ENCODE measurements at places on chromosomes 7 and 10.

- no peak for DNase-seq
Measured at GRCh38 chr10:79313320-79313719, 33.9 kb upstream of the PPIF start.

GRCh38 chr7:95436407-95436806 lies 1.6 kb upstream of the PON2 start:
- DNase-seq: no peak

- DNase-seq: no peak
Measured at GRCh38 chr10:114262496-114262895, 23.4 kb downstream of the VWA2 start.

- DNase-seq: no peak
Measured at GRCh38 chr10:33602278-33602677, 267.8 kb upstream of the NRP1 start.

- no peak for DNase-seq
Measured at GRCh38 chr7:131602304-131602993, 46.0 kb upstream of the PODXL start.

DNA sequence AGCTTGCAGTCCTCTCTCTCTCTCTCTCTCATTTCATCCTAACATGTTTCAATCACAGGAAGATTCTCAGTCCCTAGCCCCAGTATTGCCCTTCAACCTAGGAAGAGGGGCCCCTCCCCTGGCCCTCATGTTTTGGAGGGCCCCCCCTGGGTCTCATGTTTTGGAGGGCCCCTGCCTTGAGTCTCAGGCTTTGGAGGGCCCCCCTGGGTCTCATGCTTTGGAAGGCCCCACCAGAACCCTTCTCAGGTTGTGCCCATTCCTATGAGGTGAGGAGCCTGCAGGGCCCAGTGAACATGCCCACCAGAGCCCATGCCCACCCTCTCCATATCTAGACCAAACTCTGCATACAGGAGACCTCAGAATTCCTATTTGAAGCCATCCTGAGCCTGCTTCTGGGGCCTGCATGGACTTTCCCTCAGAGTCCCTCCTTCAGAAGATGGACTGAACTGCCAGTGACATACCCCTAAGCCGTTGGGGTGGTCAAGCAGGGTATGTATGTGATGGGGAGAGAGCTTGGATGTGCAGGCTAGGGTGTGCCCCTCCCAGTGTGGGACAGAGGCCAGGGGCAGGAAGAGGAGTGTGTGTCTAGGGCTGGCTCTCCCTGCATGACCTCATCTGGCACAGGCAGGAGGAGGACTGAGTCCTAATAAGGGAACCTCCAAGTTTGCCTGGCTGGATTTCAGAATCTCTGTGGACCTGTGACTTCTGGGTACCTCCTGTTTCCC lies 8.1 kb upstream of the VDAC2 start:
- DNase-seq: no peak

DNA sequence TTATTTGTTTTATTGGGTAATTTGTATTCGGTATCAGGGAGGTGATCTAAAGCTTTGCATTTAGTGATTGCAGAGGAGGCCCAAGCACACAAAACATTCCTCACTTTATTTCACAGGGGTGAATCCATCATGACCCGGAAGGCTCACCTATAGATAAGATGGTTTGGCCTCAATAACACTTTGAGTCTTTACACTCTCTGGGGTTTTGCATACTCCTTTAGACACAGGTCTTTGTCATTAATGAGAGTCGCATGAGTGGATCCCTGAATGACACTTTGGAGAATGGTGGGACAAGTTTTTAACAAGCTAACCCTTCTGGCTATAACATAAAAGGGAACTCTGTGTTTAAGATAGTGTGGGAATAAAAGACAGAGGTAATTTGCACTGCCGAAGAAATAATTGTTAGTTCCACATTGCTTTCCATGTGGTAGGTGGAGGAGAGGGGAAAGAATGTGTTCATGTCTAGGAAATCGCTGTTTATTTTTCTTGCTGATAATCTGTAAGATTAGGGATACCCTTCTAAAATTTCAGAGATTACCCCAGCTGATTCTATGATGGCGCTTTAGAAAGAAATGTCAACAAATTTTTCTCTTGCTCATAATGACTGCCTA lies 455.8 kb downstream of the TFEC start:
- DNase-seq: no peak

- DNase-seq: no peak
Measured at GRCh38 chr7:149422914-149423301, 38.0 kb downstream of the ZNF777 start.

DNA sequence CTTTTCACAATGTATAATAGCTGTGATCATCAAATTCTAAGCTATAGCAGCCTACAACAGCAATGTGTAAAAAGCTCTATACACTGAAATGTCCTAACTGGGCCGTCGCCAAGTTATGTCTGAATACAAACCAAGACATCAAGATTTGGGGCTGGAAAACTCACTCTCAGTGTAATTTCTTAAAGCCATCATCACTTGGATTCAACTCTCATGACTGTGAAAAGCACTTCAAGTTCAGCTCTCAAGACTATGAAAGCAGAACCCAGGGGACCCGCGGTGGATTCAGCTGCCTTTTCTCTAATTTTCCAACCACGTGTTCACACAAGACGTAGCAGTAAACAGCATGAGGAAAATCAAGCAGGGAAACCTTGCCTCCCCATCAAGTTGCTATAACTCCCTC lies 15.8 kb upstream of the ZNRF2 start:
- no peak for DNase-seq

DNA sequence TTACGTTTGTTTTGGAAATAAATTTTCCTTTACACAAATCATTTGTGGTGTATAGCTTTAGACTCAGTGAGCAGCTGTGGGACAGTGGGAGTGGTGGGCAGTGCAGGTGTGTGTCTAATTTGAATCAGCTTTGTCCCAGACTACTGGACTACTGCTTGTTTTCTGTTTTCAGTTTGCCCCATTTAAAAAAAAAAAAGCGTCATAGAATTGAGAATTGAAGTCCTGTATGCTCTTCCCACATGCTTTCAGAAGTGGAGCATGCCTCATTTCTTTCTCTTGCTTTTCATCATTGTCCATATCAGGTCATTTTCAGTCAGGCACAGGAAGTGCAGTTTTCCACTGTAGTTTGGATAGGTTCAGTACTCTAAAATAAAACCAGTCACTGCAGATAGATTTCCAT lies 66.1 kb downstream of the SHH start:
- no peak for DNase-seq

- DNase-seq: peak; percentile 25
Measured at GRCh38 chr7:149624006-149624405, 126.4 kb upstream of the ZNF746 start.

DNA sequence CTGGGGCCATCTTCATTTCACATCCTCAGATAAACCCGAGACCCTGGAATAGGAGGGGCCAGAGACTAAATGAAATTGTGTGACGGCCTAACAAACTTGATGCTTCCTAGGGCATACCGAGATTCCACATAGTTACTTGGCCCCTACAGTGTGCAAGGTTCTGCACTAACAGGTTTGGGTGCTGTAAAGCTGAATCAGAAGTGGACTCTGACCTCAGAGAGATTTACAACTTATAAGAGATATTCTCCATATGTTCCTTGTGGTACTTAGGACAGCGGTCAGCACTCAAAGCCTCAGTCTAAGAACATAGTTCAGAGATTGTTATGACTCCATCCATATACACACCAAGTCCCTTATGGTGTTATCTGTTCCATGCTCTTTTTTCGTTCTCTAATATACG lies 55.1 kb upstream of the FHIP2A start:
- no peak for DNase-seq

DNA sequence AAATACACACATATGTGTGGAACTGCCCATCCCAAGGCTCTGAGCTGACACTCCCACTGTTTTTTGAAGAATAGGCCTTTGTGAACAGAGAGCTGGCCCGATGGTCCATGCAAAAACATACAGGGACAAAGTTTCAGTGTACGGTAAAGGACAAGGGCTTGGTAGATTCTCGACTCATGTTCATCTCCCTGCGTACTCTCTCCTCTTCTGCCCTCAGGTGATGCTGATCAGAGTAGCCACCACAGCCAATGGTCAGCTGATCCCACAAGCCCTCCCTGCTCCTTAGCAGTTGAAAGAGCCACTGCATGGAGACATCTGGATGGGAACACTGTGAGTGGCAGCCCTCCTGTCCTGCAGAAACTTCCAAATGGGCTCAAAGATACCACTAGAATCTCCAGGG lies 23.1 kb upstream of the C10orf71 start:
- no peak for DNase-seq

GRCh38 chr7:142606081-142606480 lies 143.2 kb upstream of the PRSS1 start:
- no peak for DNase-seq

DNA sequence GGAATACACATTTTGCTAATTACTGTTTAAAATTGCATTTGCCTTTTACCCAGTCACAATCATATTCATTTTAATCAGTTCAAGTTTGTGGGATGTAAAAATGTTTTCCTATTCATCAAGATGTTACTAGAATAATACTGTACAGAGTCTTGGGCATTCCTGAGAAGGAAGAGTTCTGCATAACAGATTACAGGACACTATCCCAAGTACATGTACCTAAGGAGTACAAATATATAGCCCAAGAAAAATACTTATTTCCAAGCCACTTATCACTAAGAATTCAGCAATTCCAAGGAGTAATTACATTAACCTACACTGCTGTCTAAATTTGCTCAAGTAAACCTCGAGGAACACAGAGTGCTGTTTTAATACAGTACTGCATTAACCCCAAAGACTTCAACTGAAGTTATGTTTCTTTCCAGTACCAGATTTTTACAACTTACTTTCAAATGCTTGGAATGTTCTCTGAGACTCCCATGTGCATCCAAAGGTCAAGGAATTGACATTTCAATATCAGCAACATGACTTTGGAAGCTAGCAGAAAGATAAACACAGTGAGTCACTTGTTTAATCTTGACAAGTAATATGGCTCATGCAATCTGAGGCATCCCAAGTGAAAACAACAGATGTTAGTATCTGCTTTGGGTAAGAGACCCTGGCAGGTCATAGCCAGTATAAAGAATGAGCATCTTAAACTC lies 125.4 kb upstream of the BET1 start:
- DNase-seq: no peak

GRCh38 chr7:44222074-44222473 lies 21.3 kb downstream of the YKT6 start:
- DNase-seq: no peak

DNA sequence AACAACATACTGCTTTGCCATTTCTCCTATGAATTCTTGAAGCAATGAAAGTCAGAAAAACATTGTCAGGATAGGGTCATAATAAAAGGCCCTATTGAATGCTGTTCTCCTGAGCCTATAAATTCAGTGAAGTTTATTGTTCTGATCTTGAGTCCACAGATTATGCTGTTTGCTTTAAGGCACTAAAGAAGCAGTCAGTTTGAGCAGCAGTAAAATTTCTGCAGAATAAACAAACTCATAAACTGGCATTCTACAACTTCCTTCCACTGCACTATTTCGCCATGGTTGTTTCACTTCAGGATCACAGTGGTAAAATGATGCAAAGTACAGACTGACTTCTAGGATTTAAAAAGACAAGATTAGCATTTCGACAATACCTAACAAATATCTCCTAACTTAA lies 503.2 kb downstream of the SH2D4B start:
- no peak for DNase-seq

DNA sequence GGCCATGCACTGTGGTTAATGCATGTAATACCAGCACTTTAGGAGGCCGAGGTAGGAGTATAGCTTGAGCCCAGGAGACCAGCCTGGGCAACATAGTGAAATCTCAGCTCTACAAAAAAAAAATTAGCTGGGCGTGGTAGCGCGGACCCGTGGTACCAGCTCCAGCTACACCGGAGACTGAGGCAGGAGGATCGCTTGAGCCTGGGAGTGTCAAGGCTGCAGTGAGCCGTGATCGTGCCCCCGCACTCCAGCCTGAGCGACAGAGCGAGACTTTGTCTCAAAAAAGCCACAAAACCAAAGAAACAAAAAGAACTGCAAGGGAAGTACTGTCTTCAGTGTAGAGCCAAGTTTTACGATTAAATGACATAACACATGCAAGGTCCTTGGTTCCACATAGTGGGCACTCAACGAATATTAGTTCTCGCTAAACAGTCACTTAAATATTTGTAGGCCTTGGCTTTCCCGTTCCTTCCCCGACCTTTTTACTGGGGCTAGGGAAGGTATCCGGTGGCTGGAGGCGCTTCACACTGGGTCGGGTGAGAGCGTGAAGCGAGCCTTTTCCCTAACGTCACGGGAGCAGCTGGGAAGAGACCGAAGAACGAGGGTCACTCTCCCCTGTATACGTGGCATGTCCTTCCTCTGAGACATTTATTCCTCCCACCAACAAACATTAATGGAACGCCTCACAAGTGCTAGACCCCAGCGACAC lies 993 bp upstream of the SND1 start:
- DNase-seq: no peak

DNA sequence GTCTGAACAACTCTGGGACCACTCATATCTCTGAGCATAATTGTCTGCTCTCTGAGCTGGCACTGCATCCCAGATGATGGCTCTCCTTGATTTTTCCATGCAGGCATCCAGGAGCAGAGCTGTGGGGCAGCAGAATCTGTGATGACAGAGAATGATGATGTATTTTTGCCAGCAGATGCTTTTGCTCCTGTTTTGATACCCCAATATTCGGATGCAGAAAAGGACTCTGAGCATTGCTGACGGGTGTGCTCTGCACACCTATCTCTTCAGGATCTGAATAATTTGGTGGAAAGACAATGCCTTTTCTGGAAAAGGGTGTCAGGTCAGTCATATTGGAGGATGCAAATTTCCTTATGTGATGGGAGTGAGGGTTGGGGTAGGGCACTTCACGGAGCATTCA lies 735.9 kb downstream of the KCNMA1 start:
- no peak for DNase-seq

DNA sequence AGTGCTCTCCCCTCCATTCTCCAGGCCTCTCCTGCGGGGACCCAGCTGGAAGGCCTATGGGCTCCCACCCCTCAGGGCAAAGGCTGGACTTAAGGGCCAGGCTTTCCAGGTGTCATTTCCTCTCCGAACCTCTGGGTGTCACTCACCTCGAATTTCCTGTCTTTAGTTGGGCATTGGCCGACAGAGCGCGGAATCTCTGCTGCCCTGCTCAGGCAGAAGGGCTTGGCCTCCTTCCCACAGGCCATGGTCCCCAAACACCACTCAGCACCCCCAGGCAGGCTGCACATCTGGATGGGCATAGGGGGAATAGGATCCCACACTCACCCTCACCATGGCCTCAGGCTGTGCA lies 212.9 kb downstream of the CCSER2 start:
- no peak for DNase-seq

- DNase-seq: no peak
Measured at GRCh38 chr7:147013825-147014224, 897.2 kb downstream of the CNTNAP2 start.
